ENCODE measurements at places on chromosomes 5 and 9.

DNA sequence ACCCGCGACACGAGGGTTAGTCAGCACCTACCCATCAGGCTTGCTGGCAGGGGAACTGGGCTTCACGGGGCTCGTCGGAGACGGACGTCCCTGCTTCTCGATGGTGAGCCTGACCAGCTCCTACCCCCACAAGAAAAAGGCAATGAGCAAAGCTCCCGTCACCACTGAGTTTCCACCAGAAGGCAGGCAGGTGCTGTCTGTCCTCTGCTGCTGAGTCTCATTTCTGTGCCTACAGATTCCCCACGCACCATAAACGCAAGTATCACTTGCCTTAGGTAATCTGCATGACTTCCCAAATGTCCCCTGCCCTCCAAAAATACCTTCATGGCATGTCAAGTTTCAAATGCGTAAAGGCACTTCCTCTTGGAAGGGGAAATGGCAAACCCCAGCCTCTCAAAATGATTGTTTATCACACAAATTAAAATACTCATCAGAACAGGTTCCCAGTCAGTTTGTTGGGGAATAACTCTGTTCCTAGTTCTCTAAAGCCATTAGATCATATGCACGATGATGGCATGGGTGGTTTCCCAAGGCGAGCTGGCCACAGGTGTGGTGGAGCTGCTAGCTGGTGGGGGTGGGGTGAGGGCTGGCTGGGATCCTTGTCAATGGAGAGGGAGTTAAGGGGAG, 85.0 kb downstream of the PRRT1B start:
- no peak for DNase-seq

GRCh38 chr9:32589083-32589723, 16.2 kb upstream of the NDUFB6 start:
- DNase-seq = no peak

- no peak for DNase-seq
Observed at GRCh38 chr5:41858890-41859289, 11.3 kb downstream of the OXCT1 start.

DNA sequence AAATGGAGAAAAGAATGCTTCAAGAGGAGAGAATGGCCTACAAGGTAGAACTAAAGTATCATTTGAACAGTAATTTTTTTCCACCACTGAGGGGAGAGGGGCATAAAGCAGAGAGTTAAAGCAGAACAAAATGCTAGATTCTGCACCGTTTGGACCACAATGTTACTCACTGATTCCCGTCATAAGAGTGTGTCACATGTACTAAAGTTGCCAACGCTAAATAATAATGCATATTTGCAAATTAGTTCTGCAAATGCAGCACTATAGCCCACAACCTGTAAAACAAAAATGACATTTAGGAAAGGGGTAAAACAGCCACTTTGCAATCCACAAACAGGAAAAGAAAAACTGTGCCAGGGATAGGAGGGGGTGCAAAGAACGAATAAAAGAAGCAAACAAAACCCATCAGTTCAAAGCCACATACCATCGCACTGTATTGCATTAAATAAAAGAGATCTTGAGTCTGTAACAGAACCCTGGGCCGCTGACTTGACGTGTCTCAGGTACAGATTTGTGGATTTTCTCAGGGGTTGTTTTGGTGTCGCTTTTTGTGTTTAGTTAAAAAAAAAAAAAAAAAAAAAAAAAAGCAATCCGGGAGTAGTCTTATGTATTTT, 7.7 kb upstream of the NFIB start:
- no peak for DNase-seq

GRCh38 chr5:23419115-23419514, 88.3 kb upstream of the PRDM9 start:
- DNase-seq = no peak

DNA sequence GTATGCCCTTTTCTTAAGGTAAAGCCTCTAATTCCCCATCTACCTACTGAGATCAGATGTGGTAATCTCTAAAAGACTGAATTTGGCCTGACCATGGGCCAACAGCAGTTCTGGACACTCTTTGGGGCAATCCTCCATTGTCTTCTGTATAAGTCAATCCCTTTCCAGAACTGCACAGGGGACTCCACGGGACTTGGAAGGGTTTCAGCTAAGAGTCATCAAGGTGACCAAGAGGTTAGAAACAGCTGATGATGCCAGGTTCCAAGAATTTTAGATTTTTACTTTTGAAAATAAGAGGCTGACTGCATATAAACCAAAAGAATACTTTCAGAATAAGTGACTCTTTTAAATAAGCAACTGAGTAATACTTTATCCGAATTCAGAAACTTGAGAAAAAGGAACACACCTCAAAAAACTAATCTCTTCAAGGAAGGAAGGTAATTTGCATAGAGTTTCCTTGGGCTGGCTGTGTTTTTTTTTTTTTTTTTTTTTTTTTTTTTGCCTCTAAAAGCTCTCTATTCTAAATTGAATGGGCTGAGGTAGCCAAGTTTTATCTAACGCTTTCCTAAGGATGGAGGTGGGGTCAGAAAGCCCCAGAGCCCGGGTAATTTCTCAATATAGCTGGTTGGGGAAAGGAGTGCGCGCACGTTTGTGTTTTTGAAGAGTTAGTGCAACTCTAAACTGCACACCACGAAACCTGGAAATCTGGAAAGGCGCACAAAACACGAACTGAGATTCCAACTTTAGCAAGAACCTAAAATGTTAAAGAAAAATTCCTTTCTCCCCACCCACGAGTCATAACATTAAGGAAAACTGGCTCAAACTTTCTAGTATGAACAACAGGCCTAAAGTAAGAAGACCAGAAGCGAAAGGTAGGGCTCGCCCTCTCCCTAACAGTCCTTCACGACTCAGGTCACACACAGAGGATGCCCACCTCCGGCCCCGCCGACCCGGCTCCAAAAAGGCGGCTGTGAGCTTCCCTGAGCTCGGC, 1.3 kb downstream of the VCP start:
- no peak for DNase-seq

- no peak for DNase-seq
Observed at GRCh38 chr5:140800816-140801493, at the start of gene PCDHA3. TSS of gene PCDHA3 (plus strand) at chr5:140801057.

GRCh38 chr5:7039074-7039473, 325.8 kb downstream of the TENT4A start:
- DNase-seq = no peak

GRCh38 chr9:20378851-20379250, 243.4 kb downstream of the MLLT3 start:
- no peak for DNase-seq

DNA sequence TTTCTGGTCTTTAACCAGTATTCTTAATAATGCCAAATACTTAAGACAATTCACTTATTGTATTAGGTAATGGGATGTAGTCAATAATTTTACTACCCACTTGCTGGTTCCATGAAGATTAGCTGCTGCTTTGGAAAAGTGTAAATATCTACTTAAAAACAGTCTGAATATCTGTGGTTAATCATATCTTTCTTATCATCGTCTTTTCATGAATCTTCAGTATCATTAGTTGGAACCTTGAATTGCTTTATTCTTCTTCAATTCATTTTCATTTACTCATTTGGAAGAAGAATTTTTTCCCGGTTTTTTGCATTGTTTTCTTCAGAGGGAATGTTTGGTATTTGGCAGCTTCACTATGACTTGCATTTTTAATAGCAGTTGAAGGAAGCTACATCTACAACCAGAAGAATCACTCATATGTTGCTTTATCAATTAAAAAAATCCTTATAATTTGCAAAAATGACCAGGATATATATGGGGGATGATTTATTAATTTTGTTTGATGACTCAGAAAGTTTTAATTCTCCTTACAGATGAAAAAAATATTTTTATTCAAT, 1398.3 kb upstream of the CDH6 start:
- no peak for DNase-seq

DNA sequence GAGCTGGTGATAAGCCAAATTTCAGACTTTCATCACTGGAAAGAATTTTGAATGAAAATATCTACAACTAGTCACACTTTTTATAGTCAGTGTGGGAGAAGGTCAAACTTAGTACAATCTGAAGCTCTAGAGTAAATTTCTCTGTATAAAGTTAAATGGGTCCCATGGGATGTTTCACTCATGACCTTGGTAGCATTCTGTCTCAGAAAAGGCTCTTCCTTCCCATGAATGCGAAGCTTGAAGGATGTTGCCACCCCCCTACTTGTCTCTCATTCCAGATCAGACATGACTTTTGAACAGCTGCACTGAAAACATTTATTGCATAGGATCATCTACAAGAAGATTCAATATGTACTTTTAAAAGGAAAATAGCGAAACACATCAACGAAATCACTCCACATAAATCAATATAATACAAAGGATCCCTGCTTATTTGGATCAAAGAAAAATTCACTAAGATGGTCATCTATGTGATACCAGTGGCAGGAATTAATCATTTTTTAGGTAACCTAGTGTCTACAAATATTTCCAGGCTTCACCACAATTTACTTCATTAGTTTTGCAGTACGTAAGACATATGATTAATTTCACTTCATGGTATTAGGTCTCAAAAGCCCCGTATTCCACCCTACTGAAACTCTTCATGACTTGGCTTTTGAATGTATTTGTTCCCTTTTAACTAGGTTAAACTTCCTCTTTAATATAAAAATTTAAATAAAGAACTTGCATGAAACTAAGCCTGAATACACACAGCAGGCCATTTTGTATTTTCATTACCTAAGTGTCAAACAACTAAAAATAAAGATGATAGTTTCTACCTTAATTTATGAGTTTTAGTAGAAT, 4.4 kb downstream of the ST8SIA4 start:
- no peak for DNase-seq

DNA sequence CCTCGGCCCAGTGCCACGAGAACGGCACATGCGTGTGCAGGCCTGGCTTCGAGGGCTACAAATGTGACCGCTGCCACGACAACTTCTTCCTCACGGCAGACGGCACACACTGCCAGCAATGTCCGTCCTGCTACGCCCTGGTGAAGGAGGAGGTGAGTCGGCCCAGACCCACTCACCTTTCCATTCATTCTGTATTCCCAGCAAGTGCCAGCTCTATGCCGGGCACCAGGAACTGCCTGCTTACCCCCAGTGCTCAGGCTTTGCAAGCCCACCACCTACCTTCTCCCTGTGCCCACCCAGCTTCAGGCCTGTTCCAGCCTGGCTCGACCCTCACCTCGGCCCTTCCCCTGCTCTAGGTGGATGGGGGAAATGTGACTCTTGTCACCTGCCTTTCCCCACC, 26.6 kb upstream of the AIF1L start:
- DNase-seq = no peak

- DNase-seq = no peak
Observed at GRCh38 chr9:99039505-99040182, 65.3 kb upstream of the TGFBR1 start.

DNA sequence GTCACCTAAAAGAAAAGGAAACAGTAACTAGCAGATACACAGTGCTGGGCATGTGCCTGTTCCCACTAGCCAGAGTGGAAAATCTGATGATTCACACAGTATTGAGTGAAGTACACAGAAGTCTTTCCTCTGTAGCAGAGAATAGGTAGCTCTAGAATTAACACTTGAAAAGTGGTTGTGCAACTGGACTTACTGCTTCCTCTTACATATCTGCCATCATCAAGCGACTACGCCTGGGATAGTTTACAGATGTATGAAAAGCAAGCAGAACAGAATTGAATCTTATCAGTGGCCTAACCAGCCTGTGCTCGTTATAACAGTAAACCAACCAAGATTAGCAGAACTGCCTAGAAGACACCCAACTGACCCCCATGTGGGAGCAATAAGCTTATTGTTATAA, 130.6 kb downstream of the DTWD2 start:
- DNase-seq = no peak

DNA sequence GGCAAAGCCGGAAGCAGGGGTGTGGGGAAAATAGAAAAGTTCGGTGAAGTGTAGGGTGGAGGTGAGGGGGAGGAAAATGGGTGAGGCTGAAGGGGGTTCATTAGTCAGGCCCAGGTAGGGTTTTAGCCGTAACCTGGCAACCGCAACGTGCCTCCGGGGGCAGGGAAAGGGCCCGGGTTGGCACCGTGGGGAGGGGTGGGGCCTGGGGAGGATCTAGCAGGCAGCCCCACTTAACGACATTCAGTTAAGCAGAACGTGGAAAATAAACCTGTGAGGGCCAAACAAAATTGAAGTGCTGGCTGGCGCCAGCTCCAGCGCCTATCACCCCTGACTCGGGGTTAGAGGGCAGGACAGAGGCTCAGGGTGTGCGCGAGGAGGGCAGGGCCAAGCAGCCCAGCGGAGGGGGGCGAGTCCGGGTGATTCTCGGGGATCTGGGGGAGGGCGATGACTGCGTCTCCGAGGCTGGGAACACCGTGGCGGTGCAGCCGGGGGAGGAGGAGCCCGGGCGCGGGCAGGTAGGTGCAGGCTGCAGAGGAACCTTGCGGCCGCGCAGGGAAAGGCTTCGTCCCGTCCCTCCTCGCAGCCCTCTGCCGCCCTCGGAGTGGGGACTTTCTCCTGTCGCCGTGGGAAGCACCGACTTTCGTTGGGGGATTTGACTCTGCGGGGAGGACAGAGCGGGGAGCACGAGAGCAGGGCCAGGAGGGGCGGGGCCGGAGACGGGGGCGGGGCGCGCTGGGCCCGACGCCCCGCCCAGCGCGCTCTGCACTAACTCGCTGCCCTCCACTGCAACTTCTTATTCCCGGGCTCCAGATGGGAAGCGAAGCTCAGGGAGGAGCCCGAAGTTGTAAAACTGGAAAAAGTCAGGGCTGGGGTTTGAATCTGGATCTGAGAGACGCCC, 5.1 kb downstream of the RGS14 start:
- peak; percentile 60 for DNase-seq

- DNase-seq = no peak
Observed at GRCh38 chr5:69152731-69153130, 14.2 kb upstream of the CCNB1 start.

DNA sequence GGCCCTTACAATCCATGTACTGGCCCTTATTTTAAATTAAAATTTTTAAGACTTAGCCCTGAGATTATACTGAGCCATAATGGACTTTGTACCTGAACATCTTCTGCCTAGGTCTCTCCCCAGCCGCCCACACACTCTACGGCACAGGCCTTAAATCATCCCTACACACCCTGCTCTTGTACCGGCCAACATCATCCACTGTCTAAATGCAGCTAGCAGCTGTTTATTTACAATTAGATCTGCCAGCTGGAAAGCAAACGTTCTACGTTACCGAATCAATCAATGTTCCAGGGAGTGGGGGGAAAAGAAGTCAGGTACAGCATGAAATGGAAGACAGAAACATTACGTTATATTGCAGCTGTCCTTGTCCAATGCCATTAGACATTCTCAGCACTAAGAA, 88.4 kb upstream of the GRAMD2B start:
- no peak for DNase-seq

DNA sequence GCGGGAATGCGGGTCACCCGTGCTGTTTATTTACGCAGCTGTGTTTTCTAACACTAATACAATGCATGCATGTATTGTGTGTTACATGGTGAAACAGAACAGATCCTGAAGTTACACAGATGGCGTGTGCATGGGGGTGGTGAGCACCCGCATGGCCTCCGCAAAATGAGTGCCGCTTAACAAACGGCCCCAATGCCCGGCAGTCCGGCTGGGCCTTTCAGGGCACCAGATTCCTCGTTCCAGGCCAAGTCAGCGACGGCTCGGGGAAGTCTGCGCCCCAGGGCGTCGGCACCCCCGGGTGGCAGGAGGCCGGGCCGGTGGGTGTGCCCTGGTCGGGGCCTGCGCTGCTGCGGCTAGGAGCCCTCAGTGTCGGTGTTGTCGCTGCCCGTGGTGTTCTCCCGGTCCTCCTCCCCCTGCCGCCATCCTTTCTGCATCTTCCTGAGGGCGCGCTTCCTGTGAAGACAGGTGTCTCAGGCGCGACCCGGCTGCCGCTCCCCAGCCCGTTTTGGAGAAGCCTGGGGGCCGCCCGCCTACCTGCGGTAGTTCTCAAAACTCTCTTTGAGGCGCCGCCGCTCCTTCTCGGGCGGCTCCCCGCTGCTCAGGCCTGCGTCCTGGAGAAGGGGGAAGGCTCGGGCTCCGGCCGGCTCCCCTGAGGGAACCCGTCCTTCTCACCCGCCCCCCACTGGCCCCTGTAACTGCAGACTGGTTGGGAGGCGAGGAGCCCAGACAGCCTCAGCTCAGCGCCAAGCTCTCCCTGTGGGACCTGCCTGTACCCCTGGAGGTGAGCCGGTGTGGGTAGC, 605 bp upstream of the DNLZ start:
- no peak for DNase-seq

All from activated T-cell treated with anti-CD3 and anti-CD28 coated beads, Interleukin-2, amount 50 U/mL, for 4 hours (primary cell).